ENCODE measurements at places on chromosomes 16 and 17. TPM values are rescaled to one million over a fixed set of nuclear protein-coding genes. Genes with fewer than 3 reads are reported as not detected.
A peak's percentile ranks its signal among the peaks of the same experiment; 100 is the strongest.

- DNase-seq: no peak
- no peak overlapping the region for H3K4me3 ChIP-seq
- peaks cover 9% of the 10 kb centered on the region for H3K4me1 ChIP-seq
- H3K27me3 ChIP-seq: peaks cover 1% of the 10 kb centered on the region
- no peak overlapping the region for H3K27ac ChIP-seq
- no peaks in the 10 kb centered on the region for H3K36me3 ChIP-seq
Observed at GRCh38 chr17:29240968-29241963, 5.4 kb upstream of the CRYBA1 start.

GRCh38 chr16:78552106-78552675 lies 452.7 kb downstream of the WWOX start:
- H3K27me3 ChIP-seq: peaks cover 7% of the 10 kb centered on the region
- no peak overlapping the region for H3K27ac ChIP-seq
- no peaks in the 10 kb centered on the region for H3K36me3 ChIP-seq
- DNase-seq: no peak
- H3K4me3 ChIP-seq: no peak overlapping the region

- peaks cover 80% of the 10 kb centered on the region for H3K4me1 ChIP-seq
- peak overlapping the region; percentile 100 for H3K27ac ChIP-seq
- peaks cover 6% of the 10 kb centered on the region for H3K36me3 ChIP-seq
- H3K4me3 ChIP-seq: peak overlapping the region; percentile 96
- DNase-seq: peak; percentile 34
- no peaks in the 10 kb centered on the region for H3K27me3 ChIP-seq
Observed at GRCh38 chr17:29140631-29141513, 39.3 kb downstream of the MYO18A start.

DNA sequence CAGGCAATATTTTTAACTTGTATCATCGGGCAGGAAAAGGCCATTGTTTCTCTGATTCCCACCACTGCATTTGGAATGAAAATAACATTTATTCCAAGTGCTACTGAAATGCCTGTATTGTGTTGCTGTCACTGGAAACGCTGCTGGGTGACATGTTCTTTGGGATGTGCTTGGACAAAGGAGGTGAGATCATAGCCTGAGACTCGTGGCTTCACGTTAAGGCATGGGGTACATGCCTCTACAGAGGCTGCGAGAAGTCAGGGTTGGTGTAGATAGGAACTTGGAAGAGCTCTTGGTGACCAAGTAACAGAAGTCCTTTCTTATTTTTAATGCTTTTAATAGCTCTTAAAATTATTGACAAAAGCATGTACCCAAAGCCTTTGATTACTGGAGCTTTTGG lies 58.8 kb upstream of the MAF start:
- H3K27me3 ChIP-seq: peaks cover 8% of the 10 kb centered on the region
- H3K4me1 ChIP-seq: no peaks in the 10 kb centered on the region
- no peak overlapping the region for H3K4me3 ChIP-seq
- peaks cover 2% of the 10 kb centered on the region for H3K36me3 ChIP-seq
- DNase-seq: no peak
- no peak overlapping the region for H3K27ac ChIP-seq

Gene WFIKKN1
- total RNA-seq: 0.44 TPM

All from activated T-helper 1 cell treated with anti-CD3 and anti-CD28 coated beads, Interleukin-12 subunit alpha, Interleukin-12 subunit beta, Interleukin-2, Interleukin-4 antibody, amounts not matched to agents 30 ng/mL and 10 ng/mL and 1 ng/mL, durations not matched to agents 14 hours and 24 hours and 36 hours (primary cell).